ENCODE measurements at places on chromosomes 7 and 10.

DNA sequence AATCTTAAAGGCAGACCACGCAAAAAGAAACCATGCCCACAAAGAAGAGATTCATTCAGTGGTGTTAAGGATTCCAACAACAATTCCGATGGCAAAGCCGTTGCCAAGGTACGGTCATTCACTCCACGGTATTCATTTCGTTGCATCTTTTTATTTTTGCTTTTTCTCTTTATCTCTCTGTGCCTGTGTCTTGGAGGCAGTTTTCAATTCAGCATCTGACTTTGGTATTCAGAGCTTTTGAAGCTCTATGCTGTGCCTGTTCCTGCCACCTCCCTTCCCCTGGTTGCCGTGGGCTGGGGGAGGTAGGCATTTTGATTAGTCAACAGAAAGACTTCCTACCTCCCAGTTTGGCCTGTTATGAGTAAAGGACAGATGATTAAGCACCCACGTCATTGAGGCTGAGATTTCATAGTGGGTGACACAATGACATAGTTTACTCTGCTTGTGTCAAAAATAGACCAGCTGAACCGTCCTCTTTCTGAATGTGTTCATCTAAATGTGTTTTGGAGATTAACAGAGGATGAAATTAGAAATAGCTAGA, 149.5 kb downstream of the ARID5B start:
- no peak for DNase-seq

DNA sequence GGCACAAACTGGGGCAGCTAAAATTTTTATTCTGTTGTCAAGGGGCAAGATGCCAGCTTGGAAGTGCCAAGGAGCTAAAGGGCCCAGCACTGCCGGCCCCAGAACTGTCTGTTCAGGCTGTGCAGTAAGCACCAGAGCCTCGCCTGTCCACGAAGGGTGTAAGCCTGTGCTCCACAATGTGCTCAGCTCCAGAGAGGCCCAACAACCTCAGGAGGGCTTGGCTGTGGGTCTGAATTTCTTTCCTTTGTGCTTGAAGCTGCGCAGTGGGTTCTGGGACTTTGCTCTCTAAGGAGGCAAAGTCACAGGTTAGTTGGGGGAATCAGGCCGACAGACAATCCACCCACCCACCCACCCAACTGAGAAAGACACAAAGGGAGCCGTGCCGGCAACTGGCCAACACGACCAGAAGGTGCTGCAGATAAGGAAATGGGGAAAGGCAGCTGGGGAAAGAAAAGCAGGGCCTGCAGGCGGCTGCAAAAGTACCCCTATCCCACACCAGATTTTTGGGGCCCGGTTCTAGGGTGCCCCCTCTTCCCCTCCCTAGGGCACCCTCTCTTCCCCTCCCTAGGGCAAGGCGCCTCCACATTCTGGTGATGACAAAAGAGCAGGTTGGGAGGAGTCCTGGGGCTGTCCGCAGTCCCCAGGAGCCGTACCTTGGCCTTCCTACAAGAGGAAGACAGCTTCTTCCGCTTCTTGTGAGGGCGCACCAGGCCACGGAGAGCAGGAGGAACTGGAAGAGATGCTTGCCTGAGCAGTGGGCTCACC, 7.7 kb downstream of the DDX56 start:
- DNase-seq = no peak

GRCh38 chr7:28587211-28587610, 174.9 kb downstream of the CREB5 start:
- DNase-seq = no peak

GRCh38 chr7:83472376-83472775, 176.6 kb downstream of the SEMA3E start:
- no peak for DNase-seq

DNA sequence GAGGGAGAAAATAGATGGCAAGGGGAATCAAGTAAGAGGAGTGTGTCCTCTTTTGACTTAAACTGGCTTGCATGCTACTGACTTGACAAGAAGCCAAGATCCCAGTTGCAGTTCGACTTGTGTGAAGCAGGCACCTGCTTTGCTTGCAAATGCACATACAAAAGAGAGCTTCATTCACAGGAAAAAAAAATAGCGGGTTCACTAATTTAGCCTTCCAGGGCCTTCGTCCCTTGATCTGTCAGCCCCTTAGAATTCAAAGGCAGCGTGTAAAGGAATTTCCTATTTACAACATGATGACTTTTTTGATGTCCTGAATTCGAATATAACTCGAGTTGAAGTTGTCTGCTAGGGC, 192.1 kb downstream of the CELF2 start:
- no peak for DNase-seq

- no peak for DNase-seq
These were observed 153.5 kb upstream of the RHEB start for GRCh38 chr7:151673216-151673615.

DNA sequence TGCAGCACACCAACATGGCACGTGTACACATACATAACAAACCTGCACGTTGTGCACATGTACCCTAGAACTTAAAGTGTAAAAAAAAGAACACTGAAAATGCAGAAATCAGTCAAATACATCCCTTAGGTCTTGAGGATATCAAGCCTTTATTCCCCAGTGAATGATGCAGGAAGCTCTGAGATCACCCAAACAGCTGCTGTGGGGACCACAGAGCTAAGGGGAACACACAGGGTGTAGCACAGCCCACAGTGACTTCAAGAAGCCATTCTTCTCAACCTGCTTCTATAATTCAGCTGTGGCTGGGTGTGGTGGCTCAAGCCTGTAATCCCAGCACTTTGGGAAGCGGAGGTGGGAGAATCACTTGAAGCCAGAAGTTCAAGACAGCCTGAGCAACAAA, 314.9 kb downstream of the CALN1 start:
- DNase-seq = no peak

DNA sequence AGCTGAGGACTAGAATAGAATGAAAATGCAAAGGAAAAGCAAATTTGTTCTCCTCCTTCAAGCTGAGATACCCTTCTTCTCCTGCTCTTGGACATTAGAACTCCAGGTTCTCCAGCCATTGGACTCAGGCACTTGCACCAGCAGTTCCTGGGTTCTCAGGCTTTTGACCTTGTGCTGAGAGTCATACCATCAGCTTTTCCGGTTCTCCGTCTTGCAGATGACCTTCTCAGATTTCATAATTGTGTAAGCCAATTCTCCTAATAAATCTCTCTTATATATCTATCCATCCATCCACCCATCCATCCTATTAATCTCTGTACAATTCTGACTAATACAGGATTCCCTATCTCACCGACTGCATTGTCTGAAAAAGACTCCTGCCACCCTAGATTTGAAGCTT, 108.3 kb downstream of the AHR start:
- DNase-seq = no peak

DNA sequence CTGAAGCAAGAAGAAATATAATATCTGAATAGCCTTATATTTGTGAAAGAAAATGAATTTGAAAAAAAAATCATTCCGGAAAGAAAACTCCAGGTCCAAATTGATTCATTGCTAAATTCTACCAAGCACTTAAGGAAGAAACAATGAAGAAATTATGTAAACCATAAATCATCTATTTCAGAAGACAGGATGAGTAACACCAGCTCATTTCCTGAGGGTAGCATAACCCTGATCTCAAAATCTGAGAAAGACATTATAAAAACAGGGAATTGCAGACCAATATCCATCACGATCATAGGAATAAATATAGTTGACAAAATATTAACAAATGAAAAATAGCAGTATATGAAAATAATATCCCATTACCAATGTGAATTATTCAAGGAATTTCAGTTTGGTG, 70.1 kb upstream of the RAB18 start:
- DNase-seq = no peak

DNA sequence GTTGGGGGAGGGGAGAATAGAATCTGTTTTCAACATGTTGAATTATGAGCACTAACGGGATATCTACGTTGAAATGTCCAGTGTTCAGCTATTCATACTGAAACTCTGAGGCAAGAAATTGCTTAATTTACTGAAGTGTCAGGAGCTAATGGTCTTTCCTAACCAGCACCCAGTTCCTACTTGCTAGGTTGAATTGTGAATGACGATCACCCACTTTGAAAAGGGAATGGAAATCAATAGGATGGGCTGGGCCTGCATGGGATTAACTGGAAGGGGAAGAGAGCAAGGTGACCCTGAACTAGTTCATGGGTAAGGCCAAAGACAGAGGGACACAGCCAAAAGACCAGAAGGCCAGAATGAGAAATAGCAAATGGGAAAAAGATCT, 51.3 kb downstream of the HIPK2 start:
- no peak for DNase-seq

DNA sequence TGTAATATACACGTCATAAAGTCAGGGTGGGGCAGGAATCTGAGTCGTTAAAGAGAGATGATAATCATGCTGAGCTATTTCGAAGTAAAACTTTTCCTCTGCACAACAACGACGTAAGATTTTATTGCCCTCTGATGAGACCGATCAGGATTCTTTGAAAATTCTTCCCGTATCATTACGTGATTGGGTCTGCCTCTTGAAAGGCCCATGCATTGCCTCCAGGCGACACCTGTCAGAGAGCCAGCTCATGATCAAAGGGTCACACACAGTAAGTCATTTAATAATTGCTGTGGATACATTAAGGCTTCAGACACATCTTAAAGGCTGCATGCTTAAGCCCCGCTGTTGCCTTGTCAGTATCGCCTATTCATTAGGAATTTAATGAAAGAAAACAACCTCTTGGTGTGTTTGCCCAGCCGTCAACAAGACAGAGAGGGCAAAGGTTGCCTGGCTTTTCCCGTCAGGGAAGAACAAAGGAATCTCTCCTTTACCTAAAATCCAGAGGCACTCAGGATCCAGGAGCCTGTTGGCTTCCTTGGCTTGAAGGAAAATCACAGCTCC, 189.0 kb upstream of the SH2B2 start:
- peak; percentile 46 for DNase-seq

GRCh38 chr7:15836041-15836440, 149.6 kb upstream of the MEOX2 start:
- no peak for DNase-seq

- DNase-seq = no peak
These were observed 228.8 kb upstream of the KIAA1217 start for GRCh38 chr10:23980094-23980493.

- no peak for DNase-seq
These were observed 39.8 kb upstream of the POM121L12 start for GRCh38 chr7:52995676-52996075.

DNA sequence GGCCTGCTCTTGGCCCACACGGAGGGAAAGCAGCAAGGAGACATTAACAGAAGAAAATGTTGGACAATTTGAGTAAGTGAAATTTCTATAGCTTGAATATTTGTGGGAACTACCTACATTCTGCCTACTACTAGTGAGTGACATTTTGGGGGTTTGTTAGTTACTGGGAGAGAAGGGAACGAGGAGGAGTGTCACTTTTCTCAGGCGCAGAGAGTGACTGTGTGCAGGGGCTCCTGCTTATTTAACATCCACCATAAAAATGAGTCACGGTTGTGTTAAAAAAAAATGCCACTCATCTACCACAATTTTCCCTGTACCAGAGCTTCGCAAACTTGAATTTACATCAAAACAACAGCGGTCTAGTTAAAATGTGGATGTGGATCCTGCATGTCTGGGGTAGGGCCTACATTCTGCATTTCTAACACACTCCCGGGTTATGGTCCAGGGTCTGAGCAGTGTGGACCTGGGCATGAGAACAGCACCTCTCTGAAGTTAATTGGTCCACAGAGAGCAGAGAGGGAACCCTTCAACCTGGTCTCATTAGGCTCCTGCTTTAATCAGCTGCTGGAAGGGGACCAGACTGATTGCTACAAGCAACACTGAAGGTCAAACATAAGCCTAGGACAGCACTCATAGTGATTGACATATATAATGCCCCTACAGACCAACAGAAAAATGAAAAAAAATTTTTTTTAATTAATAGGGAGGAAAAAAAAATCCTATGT, 41.4 kb downstream of the ICA1 start:
- no peak for DNase-seq

- DNase-seq = no peak
These were observed 48.5 kb downstream of the MALRD1 start for GRCh38 chr10:19097151-19097550.

- DNase-seq = no peak
These were observed 61.6 kb downstream of the CCDC71L start for GRCh38 chr7:106599343-106599698.

- no peak for DNase-seq
These were observed 155.4 kb downstream of the DYNC1I1 start for GRCh38 chr7:95927756-95928155.

- no peak for DNase-seq
These were observed 506 bp upstream of the FAM170B start for GRCh38 chr10:49134327-49134726.

GRCh38 chr10:5575144-5575481, 50.4 kb downstream of the CALML3 start:
- DNase-seq = no peak

DNA sequence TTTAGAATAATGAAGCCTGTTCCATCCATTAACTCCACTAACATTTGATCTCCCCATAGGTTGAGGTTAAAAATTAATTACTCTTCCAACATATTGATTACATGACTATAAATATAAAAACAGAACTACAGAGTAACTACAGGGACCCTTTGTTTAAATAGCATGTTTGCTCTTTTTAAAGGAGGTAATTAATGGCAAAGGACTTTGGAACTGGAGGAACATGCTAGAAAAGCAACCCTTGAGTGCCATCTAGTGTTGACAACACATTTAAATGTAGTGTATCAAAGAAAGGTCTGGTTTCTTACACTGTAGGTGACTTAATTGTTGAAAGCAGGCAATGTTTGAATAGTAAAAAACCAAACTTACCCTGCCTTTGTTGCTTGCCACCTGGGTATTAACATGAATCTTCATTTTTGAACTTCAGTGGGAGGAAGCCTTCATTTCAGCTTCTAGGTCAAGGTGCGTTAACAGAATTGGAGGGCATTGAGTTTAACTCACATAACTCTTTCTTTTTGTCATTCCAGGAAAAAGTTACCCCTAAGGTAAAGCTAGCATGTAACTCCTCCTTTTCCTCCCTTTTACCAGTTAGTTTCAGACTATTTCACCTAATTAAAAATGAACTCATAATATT, 52.6 kb upstream of the CAPZA2 start:
- no peak for DNase-seq

DNA sequence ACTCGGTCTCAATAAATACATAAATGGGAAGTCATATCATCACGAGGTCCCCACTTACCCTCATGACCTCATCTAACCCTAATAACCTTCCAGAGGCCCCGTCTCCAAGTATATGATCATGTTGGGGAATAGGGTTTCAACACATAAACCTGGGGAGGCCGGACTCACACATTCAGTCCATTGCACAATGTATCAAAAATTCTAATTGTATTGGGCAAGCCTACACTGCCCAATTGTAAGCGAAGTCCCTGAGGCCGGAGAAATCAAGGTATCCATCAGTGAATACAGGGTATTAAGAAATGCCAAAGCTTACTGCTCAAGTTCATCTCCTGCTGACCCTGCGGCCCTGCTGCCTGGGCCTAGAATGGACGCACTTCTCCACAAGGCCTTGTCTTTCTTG, 69.6 kb downstream of the PARP12 start:
- no peak for DNase-seq

GRCh38 chr10:70441895-70442309, 421 bp upstream of the NODAL start:
- DNase-seq = no peak

GRCh38 chr7:70590126-70590854, 541.7 kb upstream of the GALNT17 start:
- DNase-seq = no peak

- no peak for DNase-seq
These were observed 33.0 kb downstream of the POLR1F start for GRCh38 chr7:19675816-19676215.

All from HuH-7 (cell line).